AG04450 (cell line): ENCODE measurements at places on chromosomes 11 and 22.

- DNase-seq: no peak
These were observed 1337.8 kb downstream of the BRD1 start for GRCh38 chr22:48489551-48490499.

- DNase-seq: no peak
These were observed 5.9 kb upstream of the ETS1 start for GRCh38 chr11:128593281-128593680.

- DNase-seq: no peak
These were observed 9.0 kb downstream of the KCNQ1OT1 start for GRCh38 chr11:2690596-2691354.

GRCh38 chr11:116422956-116423600 is 349.7 kb downstream of the BUD13 start:
- DNase-seq: no peak

DNA sequence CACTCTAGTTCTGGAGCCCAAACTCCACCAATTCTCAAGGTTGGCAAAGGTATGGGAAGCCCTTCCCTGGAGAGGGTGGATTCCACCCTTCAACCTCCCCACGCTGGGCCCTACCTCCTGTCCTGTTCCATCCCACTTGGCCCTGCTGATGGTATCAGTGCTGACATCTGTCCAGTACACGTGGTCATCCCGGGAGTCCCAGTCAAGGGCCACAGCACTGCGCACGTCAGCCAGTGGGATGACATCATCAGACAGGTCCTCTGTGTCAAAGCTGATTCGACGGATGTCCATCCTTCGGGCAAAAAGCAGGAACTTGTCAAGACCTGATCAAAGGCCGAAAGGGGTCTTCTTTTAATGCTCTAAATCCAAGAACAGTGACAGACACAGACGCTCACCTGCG is 32.1 kb downstream of the LRP4 start:
- DNase-seq: no peak

- peak; percentile 6 for DNase-seq
These were observed 627 bp downstream of the ASCL2 start for GRCh38 chr11:2269601-2270321.

DNA sequence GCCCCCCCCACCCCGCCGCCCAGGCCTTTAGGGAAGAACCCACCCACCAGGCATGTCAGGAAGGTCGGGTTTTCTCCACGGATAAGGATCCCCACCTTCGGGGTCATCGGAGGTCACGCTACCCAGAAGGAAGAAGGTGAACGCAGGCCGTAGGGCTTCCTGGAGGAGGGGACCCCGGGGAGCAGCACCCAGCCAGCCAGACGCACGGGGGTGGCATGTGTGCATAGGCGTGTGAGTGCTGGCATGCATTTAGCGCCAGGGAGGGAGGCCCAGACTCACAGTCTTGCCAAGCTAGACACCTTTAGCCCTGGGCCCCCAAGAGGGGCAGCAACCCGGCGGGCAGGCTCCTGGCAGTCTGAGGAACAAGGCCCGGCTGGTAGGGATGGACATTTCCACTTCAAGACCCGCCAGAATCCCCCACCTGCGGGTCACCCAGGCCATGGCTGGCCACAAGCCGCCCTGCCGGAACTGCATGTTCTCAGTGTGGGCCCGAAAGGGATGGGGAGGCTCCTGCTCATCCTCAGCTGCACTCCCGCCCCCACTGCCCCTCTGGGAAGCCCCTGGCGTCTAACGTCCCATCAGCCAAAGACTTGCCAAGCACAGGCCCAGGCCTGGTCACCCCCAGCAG is 16.7 kb upstream of the PIM3 start:
- no peak for DNase-seq

DNA sequence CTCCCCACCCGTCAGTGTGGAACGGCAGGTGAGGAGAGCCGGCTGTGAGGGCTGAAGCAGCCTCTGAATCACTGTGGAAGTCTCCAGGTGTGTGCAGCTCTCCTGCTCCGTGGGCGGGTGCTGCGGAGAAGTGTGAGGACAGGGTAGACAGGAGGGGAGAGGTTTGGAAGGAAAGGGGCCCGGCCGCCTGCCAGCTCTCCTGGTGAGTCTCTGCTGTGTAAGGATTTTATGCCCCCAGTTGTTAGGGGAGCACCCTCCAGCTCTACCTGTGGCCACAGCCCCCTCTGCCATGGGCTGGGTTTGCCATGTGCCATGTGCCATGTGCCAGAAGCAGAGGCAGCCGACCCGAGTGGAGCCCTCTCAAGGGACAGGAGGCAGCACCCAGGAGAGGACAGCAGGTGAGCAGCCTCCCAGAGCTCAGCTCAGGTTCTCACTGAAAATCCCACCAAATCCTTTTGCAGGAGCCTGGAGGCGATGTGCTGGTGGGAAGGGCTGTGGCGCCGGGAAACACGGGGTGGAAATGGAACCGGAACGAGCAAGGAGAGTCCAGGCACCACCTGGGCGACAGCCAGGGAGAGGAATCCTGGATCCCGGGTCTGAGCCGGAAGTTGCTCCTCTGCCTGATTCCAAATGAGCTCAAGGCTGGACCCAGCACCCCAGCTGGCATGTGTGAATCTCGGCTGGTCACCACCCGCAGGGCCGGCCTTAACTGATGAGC is 804.4 kb downstream of the BRD1 start:
- DNase-seq: no peak

- DNase-seq: no peak
These were observed 27.6 kb downstream of the ALKBH3 start for GRCh38 chr11:43908191-43908590.
